ENCODE measurements at places on chromosomes 6 and 20. TPM values are rescaled to one million over a fixed set of nuclear protein-coding genes. Genes with fewer than 3 reads are reported as not detected.

DNA sequence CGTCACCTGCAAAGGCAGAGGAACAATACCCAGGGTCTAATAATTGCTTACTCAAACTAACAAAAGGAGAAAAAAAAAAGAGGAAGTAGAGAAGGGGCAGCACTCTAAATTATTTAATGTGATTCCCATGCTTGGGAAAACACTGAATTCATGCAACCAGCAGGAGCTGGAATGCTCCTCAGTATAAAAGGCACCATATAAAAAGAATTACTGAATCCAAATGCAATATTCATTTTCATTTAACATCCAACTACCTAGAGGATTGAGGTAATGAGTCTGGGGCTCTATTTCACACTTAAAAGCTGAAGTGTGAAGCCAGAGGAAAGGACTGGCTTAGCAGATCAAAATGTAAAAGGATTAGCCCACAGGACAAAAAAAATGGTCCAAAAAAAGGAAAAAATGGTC is 8.7 kb downstream of the B4GALT5 start:
- DNase-seq = no peak

DNA sequence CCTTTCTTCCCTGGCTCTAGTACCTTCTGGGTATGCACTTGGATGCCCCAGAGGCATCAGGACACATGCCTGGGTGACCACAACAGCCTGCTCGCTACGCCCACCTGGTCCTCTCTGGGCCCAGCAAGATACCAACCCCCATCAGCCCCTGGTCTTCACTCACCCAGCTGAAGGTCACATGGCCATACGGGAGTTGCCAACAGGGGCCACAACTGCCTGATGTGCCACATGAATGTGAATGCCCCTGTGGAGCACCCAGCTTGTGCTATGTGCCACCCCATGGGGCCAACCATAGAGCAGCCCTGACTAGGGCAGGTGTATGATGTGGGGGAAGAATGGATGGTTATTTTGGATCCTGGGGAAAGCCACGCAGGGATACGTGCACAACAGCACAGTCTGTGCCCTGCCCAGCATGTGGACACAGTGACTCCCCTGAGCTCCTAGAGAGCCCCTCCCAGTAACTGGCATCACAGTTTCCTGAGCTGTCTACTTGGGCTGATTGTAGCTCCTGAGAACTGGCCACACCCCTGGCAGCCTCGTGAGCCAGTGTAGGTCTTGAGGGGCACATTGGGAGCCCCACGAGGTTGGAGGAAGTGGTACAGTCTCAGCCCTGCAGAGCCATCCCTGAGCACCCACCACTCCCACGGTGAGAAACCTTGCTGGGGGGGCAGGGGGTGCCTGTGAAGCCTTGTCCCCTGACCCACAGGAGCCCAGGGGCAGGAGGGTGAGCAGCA is 10.5 kb upstream of the PCMTD2 start:
- no peak for DNase-seq

DNA sequence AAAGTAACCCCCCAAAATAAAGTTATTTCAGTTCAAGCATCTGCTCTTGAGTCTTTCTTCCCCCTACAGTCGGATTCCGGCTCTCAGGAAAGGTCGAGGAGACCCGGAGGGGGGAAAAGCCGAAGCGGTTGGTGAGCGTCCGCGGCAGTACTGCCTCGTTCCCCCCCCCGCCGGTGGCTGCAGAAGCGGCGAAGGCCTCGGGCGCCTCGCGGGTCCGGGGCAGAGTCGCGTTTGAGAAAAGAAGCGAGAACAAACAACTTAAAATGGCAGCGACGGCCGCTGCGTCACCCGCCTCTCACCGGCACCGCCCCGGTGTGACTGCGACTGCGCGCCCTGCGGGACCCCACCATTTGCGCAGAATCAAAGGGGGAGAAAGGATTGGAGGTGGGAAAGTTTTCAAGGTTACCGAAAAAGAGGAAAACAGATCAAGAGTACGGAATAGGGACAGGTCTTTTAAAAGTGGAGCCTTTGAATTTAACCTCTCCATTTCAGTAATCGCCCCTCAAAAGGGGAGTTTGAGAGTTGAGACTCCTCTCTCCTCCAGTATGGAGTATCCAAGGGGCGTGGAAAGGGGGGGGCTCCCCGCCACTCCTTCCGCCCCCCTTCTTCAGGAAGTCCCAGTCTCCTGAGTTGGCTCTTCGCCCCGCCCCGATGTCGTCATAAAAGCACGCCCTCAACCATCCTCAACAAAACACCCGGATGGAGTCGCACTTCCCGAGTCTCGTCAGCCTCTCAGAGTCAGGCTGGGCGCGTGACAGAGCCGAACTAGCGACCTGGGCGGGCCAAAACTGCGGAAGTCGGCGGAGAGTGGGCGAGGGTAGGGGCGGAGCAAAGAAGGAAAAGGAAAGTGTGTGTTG is 1.9 kb upstream of the C6orf62 start:
- peak; percentile 100 for DNase-seq

SLC17A3 gene
- 0.58 TPM for total RNA-seq

- no peak for DNase-seq
Observed at GRCh38 chr6:28480253-28480932, 35.2 kb downstream of the GPX6 start.

GRCh38 chr6:28981431-28981832 is 23.7 kb downstream of the ZNF311 start:
- peak; percentile 92 for DNase-seq

DNA sequence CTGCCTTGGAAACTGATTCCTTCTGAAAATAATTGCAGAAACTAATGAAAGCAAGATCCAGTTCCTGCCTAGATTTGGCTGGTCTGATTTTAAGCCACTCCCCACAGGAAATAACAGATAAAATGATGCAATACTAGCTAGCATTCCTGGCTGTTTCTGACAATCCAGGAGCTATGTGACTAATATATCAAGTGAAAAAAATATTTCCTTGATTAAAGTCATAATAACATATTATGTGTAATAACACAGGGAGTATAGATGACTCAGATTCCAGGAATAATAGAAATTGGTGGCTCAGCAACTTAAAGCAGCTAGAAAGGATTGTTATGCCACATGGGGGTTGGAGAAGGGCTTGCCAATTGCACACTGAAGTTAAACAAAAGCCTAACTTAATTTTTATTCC is 182.7 kb upstream of the SALL4 start:
- DNase-seq = no peak

- no peak for DNase-seq
Observed at GRCh38 chr6:123616942-123617341, 19.8 kb downstream of the TRDN start.

DNA sequence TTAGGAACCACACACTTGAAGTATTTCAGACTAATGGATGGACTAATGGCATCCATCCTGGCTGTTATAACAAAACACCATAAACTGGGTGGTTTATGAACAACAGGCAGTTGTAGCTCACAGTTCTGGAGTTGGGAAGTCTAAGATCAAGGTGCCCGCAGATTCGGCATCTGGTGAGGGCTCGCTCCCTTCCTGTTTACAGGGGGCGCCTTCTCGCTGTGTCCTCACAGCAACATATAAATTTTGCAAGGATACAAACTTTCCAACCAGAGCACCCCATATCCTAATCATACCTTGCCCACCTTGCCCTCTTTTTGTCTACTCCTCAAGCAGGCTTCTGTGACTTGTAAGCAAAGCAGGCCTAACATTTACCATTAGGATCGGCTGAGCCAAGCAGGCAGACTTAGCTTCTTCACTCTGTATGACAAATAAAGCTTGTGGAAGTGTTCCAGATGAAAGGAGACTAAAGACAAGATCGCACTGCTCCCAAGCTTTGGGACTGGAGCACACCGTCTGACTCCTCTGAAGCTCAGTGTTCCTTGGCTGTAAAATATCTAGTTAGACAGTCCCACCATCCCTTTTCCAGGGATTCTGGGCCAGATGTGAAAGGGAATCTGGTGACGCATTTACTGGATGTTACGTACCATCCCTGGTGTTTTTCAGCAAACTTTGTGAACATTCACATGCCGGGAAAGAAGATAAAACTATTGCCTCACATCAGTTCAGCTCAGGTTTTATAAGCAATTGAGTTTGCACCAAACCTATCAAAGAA is 34.9 kb downstream of the GFOD1 start:
- DNase-seq = no peak

GRCh38 chr6:69871107-69871506 is 4.8 kb downstream of the COL19A1 start:
- DNase-seq = no peak

GRCh38 chr20:45174434-45175364 is at the start of gene PI3:
TSS of gene PI3 (plus strand) at chr20:45174902. CDS start at chr20:45174923, 21 bp downstream.
- no peak for DNase-seq

DNA sequence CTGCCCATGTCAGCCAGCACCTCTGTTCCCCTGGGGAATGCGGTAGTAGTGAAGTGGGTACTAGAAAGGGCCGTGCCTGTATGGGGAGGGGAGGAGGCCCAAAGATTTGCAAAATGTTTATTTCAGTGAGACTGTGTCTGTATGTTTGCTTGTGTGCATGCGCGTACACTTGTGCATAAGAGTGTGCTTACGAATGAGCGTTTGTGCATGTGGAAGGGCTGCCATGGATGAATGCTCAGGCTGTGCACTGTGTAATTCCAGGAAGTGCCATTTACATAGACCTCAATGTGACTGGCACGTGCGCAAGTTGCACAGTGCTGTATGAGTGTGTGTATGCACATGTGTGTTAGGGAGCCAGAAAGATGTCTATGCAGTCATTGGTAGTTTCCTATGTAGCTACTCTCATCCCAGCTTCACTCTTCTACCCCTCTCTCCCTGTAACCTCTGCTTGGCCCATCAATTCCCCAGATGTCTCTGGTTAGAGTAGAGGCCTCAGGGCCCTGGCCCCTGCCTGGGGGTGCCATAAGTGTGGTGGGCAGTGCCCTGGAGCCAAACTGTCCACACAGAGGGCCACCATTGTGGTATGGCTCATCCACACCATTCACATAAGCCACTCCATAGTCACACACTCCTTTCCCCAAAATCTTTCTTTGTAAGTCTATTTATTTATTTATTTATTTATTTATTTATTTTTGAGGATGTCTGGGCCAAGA is 26.8 kb upstream of the SLC22A7 start:
- DNase-seq = no peak

- no peak for DNase-seq
Observed at GRCh38 chr6:52603000-52603795, 26.3 kb upstream of the TRAM2 start.

GRCh38 chr20:14617123-14617522 is 279.7 kb upstream of the FLRT3 start:
- DNase-seq = no peak

DNA sequence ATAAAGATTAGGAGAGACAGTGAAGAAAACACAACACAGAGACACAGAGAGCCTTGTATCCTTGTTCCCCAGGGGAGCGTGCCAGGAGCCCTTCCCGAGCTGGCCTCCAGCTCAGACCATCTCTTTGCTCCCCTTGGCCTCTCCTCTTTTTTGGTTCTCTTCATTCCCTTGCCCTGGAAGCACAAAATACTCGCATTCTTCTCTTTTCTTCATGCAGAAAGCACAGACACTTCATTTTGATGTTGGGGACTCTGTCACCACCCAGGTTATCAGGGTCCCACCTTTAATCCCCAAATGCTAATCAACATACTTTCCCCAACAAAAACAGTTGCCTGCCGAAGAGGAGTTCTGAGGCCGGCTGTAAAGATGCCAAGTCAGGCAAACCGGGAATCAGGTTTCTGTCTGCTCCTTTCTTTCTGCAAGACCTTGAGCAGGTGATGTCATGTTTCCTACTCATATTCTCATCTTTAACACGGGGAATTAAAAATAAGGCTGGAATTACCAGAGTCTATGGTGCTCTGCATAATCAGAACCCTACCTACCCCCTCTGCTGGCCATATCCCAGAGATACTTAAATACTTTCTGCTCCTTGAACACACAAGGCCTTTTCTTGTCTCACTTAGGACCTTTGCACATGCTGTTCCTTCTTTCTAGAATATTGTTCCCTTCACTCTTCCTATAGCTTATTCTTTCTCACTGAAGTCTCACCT is 21.7 kb downstream of the TGM6 start:
- DNase-seq = no peak

DNA sequence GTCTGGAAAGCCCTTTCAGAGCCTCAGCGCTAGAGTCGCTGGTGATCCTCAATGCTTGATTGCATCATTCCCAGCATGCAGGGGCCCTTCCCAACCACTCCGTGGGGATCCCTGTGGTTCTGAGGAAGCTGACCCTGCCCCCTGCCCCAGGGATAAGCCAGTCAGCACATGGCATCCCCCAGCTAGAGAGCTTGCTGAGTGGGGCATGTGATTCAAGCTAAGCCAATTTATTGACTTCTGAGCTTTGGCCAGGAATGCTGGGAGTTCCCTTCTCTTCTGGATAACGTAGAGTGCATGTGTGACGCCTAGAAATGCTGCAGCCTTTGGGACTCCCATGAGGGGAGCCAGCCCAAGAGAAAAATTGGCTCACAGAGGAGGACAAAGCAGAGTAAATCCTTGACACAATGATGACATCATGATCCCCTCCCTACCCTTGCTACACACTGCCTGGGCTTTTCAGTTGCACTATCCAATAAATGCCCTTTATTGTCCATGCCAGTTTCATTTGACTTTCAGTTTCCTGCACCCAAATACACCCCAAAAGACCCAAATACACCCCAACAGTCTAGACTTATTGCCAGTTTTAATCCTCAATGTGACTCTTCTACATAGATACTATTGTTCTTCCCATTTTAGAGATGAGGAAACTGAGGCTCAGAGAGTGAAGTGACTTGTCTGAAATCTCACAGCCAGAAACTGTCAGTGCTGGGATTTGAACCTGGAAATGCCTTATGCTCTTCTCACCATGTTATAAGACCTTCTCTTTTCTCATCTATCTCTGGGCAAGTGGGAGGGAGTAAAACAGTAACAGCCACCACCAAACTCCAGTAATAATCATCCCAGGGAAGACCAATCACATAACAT is 34.3 kb downstream of the KCNB1 start:
- no peak for DNase-seq

DNA sequence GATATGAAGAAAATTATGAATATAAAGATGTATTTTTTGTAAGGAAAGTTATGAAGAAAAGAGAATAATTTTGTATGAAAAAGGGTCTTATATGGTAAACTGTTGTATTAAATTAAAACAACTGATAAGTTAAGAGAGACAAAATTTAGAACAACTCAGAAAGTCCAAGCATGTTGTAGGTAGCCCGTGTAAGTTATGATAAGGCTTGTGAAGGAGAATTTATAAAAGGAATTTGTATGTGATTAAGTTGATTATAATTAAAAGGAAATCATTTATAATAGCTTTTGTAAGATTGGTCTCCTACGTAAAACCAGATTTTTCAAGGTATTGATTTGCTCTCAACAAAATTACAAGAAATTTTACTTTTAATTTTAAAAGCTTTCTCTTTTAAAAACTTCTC is 1579.3 kb downstream of the HACE1 start:
- DNase-seq = no peak

CENPW gene
- 42.7 TPM for total RNA-seq

ADGRF5 gene
- not detected for total RNA-seq

GRCh38 chr20:20593447-20594170 is 118.8 kb downstream of the RALGAPA2 start:
- peak; percentile 66 for DNase-seq

GRCh38 chr6:118313762-118314161 is 234.3 kb upstream of the PLN start:
- DNase-seq = no peak

DNA sequence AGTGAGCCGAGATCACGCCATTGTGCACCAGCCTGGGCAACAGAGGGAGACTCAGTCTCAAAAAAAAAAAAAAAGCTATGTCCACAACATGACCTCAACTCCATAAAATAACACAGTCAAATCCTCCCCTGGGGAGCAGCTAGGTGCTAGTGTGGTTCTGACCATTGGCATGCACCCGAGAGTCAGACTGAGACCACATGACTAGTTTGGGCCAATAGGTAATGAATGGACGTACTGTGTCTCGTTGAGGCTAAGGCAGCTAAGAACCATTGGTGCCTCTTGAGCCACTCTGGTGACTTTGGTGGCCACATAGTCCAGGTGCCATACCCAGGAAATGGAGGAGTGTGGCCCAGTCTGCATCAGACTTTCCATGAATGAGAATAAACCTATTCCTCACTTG is 40.3 kb downstream of the ATP9A start:
- DNase-seq = no peak

GRCh38 chr6:14182916-14183315 is 65.3 kb downstream of the CD83 start:
- no peak for DNase-seq
